ENCODE measurements at places on chromosomes 11 and 22. TPM values are rescaled to one million over a fixed set of nuclear protein-coding genes. Genes with fewer than 3 reads are reported as not detected.
A peak's percentile ranks its signal among the peaks of the same experiment; 100 is the strongest.

GRCh38 chr11:1927026-1927847 is 7.7 kb downstream of the TNNT3 start:
- H3K27ac ChIP-seq: no peak overlapping the region
- no peaks in the 10 kb centered on the region for H3K36me3 ChIP-seq
- no peaks in the 10 kb centered on the region for H3K4me1 ChIP-seq
- H3K4me3 ChIP-seq: no peak overlapping the region
- H3K27me3 ChIP-seq: no peaks in the 10 kb centered on the region
- DNase-seq: no peak

- H3K36me3 ChIP-seq: no peaks in the 10 kb centered on the region
- no peak overlapping the region for H3K4me3 ChIP-seq
- DNase-seq: no peak
- H3K27me3 ChIP-seq: no peaks in the 10 kb centered on the region
- peaks cover 4% of the 10 kb centered on the region for H3K4me1 ChIP-seq
Observed at GRCh38 chr11:85029964-85030363, 597.2 kb downstream of the DLG2 start.

GRCh38 chr11:105081412-105082150 is 36.4 kb upstream of the CARD16 start:
- no peak overlapping the region for H3K27ac ChIP-seq
- no peak overlapping the region for H3K4me3 ChIP-seq
- no peaks in the 10 kb centered on the region for H3K27me3 ChIP-seq
- DNase-seq: no peak

DNA sequence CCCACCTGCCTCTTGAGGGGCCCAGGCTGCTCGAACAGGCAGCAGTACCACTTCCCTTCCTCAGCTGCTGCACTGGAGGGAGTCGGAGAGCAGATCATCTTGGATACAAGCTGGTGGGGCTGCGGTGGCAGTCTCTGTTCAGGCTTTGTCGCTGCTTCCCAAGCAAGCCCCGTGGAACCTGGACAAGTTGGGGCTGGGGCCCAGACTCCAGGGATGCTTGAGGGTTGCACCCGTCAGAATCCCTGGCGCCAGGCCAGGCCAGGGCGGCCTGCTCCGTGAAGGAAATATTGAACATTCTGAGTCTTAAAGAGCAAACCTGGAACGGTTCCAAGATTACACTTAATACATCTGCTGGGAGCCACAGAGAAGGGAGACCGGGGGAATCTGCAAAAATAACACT is 310.1 kb upstream of the SORL1-AS1 start:
- H3K36me3 ChIP-seq: no peaks in the 10 kb centered on the region
- H3K27ac ChIP-seq: no peak overlapping the region
- peaks cover 18% of the 10 kb centered on the region for H3K4me1 ChIP-seq
- peak; percentile 22 for DNase-seq
- H3K27me3 ChIP-seq: no peaks in the 10 kb centered on the region

GRCh38 chr11:19805827-19806226 is 93.2 kb downstream of the NAV2 start:
- H3K4me3 ChIP-seq: no peak overlapping the region
- H3K4me1 ChIP-seq: peaks cover 82% of the 10 kb centered on the region
- H3K27me3 ChIP-seq: no peaks in the 10 kb centered on the region
- H3K27ac ChIP-seq: no peak overlapping the region

DNA sequence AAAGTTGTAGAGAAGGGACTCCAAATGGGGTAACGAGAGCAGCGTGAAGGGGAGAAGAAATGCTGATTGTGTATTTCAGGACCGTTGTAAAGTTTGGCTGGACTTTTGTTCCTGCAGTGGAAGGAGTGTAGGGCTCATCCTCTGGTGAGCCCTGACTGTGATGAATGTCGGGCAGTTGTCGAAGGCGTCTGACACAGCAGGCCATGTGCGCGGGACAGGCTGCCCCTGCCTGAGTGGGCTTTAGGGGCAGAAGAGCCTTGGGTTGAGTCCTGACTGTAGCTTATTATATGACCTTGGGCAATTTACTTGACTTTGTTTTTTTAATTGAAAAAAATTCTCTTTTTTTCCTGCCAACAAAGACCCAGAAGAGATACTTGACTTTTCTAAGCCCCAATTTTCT is 3.1 kb downstream of the TRMU start:
- DNase-seq: no peak
- peaks cover 52% of the 10 kb centered on the region for H3K36me3 ChIP-seq
- no peak overlapping the region for H3K27ac ChIP-seq
- H3K4me1 ChIP-seq: peaks cover 15% of the 10 kb centered on the region

ZNF214 gene
- 4.1 TPM for total RNA-seq

GLYAT gene
- 0.32 TPM for total RNA-seq

KLHL35 gene
- 0.22 TPM for total RNA-seq
